ENCODE measurements at places on chromosomes 13 and 19. TPM values are rescaled to one million over a fixed set of nuclear protein-coding genes. Genes with fewer than 3 reads are reported as not detected.

PLVAP gene
- not detected for total RNA-seq

ZNF610 gene
- total RNA-seq: not detected

PRTN3 gene
- total RNA-seq: not detected

TUBB4A gene
- total RNA-seq: not detected

FUT2 gene
- not detected for total RNA-seq

NKG7 gene
- not detected for total RNA-seq

SHISA2 gene
- 1.2 TPM for total RNA-seq

CEACAM21 gene
- total RNA-seq: not detected

LPAR2 gene
- total RNA-seq: 15.5 TPM

KLK10 gene
- not detected for total RNA-seq

ERICH6B gene
- not detected for total RNA-seq

DNA sequence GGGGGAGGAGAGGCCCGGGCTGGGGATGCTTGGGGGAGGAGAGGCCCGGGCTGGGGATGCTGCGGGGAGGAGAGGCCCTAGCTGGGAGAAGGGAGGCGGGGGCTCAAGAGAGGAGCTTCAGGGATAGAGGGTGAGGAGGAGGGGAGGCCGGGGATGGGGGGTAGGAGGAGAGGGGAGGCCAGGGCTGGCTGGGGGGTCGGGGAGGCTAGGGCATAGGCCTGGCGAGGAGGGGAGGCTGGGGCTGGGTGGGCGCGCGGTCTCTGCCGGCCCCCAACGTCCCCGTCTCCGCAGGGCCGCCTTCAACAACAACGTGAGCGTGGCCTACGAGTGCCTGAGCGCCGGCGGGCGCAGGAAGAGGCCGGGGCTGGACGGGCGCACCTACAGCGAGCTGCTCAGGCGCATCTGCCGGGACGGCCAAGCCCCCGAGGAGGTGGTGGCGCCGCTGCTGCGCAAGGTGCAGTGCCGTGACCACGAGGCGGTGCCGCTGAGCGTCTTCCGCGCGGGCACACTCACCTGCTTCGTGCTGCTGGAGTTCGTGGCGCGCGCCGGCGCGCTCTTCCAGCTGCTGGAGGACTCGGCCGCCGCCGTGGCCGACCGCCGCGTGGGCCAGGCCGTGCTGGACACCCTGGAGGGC, 11.4 kb downstream of the TPGS1 start:
- H3K36me3 ChIP-seq: peaks cover 7% of the 10 kb centered on the region
- H3K4me1 ChIP-seq: no peaks in the 10 kb centered on the region
- no peak overlapping the region for H3K4me3 ChIP-seq
- no peaks in the 10 kb centered on the region for H3K27me3 ChIP-seq
- no peak for DNase-seq
- no peak overlapping the region for H3K27ac ChIP-seq

- no peak overlapping the region for H3K27ac ChIP-seq
- H3K4me3 ChIP-seq: no peak overlapping the region
- H3K4me1 ChIP-seq: peaks cover 4% of the 10 kb centered on the region
- no peak for DNase-seq
- peaks cover 3% of the 10 kb centered on the region for H3K27me3 ChIP-seq
These were observed 8.8 kb downstream of the PALM3 start for GRCh38 chr19:14053032-14053431.

- no peaks in the 10 kb centered on the region for H3K4me1 ChIP-seq
- no peak overlapping the region for H3K27ac ChIP-seq
- no peak overlapping the region for H3K4me3 ChIP-seq
- no peak for DNase-seq
- no peaks in the 10 kb centered on the region for H3K27me3 ChIP-seq
These were observed 238.1 kb downstream of the OLFM4 start for GRCh38 chr13:53266757-53267156.

DNA sequence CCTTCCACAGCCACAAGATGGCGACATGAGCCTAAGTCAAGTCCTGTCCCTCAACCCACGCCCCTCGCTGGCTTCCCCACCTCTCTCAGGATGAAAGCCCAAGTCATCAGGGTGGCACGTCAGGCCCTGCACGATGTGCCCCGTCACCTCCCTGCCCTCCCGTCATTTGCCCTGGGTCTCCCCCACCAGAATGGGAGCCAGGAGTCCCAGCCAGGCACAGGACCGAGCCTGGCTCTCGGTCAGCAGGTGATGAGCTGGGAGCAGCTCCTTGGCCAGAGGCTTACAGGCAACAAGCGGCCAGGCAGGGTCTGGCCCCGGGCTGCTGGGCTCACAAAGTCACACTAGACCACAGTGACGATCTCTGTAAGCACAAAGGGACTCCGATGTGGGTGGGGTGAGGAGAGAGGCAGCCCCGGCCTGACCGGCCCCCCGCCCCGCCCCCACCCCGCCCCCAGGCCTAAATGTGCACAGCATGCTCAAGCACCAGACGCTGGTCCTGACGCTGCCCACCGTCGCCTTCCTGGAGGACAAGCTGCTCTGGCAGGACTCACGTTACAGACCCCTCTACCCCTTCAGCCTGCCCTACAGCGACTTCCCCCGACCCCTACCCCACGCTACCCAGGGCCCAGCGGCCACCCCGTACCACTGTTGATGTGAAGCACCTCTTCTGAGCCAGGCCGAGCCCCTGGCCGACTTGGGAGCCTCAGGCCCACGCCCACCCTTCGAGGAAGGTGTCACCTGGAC, 7.3 kb downstream of the MRPL4 start:
- H3K4me1 ChIP-seq: no peaks in the 10 kb centered on the region
- H3K4me3 ChIP-seq: no peak overlapping the region
- H3K36me3 ChIP-seq: peaks cover 43% of the 10 kb centered on the region
- no peak overlapping the region for H3K27ac ChIP-seq

- no peaks in the 10 kb centered on the region for H3K4me1 ChIP-seq
- peak; percentile 81 for DNase-seq
- no peak overlapping the region for H3K4me3 ChIP-seq
- H3K27ac ChIP-seq: no peak overlapping the region
These were observed 221.8 kb downstream of the OLFM4 start for GRCh38 chr13:53250272-53250875.

DNA sequence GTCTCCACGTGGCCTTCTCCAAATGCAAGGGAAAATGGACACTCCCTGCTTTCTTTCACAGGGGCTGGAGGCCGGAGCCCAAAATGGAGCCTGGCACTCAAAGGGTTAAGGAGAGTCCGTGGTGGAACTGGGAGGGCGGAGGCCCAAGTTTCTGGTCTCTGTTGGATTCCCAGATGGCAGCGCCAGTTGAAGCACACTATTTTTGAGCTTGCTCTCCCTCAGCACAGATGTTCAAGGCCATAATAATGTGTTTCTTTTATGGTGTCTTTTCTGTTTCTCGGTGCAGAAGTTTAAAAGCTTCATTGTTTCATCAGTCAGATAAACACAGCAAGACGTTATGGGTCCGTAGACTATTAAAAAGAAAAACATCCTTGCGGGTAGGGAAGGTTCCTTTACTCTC, 67.6 kb downstream of the TNFRSF19 start:
- H3K4me1 ChIP-seq: no peaks in the 10 kb centered on the region
- DNase-seq: no peak
- no peaks in the 10 kb centered on the region for H3K36me3 ChIP-seq

- peaks cover 9% of the 10 kb centered on the region for H3K4me1 ChIP-seq
- H3K4me3 ChIP-seq: peak overlapping the region; percentile 63
- H3K36me3 ChIP-seq: peaks cover 5% of the 10 kb centered on the region
- H3K27me3 ChIP-seq: peaks cover 5% of the 10 kb centered on the region
- DNase-seq: no peak
- H3K27ac ChIP-seq: peak overlapping the region; percentile 22
These were observed 6.4 kb upstream of the PROZ start for GRCh38 chr13:113151745-113152690.

DNA sequence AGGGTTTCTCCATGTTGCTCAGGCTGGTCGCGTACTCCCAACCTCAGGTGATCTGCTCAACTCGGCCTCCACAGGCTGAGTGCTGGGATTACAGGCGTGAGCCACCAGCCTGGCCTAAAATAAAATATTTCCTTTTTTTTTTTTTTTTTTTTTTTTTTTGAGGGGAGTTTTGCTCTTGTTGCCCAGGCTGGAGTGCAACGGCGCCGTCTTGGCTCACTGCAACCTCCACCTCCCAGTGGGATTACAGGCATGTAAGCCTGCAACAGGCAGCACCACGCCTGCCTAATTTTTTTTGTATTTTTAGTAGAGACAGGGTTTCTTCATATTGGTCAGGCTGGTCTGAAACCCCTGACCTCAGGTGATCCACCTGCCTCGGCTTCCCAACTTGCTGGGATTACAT, 4.9 kb downstream of the ZNF506 start:
- H3K4me3 ChIP-seq: no peak overlapping the region
- DNase-seq: no peak
- no peaks in the 10 kb centered on the region for H3K4me1 ChIP-seq
- H3K36me3 ChIP-seq: no peaks in the 10 kb centered on the region
- no peak overlapping the region for H3K27ac ChIP-seq
- H3K27me3 ChIP-seq: no peaks in the 10 kb centered on the region

GRCh38 chr13:78971355-78972025, 312.5 kb upstream of the OBI1 start:
- no peaks in the 10 kb centered on the region for H3K4me1 ChIP-seq
- H3K36me3 ChIP-seq: no peaks in the 10 kb centered on the region
- H3K27me3 ChIP-seq: peaks cover 45% of the 10 kb centered on the region
- no peak for DNase-seq
- H3K4me3 ChIP-seq: no peak overlapping the region

DNA sequence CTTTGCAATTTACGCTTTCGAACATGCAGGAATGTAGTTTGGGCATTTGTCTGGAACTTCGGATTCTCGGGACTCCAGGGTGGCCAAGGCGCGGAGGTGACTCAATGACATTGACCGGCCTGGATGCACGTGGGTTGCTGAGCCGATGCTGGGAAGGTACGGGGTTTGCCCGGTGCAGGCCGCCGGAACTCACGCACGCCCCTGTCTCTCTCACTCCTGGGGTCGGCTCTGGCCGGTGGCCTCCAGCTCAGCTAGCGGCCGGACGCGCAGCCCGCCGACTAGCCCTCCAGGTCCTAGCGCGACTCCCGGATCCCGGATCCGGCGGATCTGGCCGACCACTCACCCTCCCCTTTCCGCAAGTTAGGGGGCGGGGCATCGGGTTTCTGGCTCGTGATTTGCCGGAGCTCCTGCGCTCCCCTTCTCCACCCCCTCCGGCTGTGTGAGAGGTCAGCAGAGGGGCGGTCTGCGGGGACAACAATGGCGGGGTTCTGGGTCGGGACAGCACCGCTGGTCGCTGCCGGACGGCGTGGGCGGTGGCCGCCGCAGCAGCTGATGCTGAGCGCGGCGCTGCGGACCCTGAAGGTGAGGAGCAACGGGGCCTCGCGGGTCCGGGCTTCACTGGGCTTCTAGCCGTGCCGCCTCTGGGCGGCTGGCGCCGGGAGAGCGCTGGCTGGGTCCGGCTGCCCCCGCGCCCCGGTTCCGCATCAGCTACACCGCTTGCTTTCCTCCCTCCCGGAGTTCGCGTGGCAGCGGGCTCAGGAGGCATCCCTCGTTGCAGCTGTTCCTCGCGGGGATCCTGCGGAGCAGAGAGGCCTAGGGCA, at the start of gene PCCA:
Gene PCCA, plus strand, starts transcription at position 450 of the 821 bp plus-strand sequence. Its CDS starts 28 bp downstream, at position 478.
- H3K4me1 ChIP-seq: peaks cover 26% of the 10 kb centered on the region
- H3K27me3 ChIP-seq: no peaks in the 10 kb centered on the region
- peak within 1 kb of the TSS; percentile 69 for H3K27ac ChIP-seq
- H3K4me3 ChIP-seq: peak within 1 kb of the TSS; percentile 84
- peak; percentile 95 for DNase-seq

- peak overlapping the region; percentile 93 for H3K4me3 ChIP-seq
- DNase-seq: peak; percentile 41
- peaks cover 7% of the 10 kb centered on the region for H3K4me1 ChIP-seq
- H3K27me3 ChIP-seq: no peaks in the 10 kb centered on the region
- H3K27ac ChIP-seq: peak overlapping the region; percentile 98
- H3K36me3 ChIP-seq: peaks cover 43% of the 10 kb centered on the region
These were observed 760 bp downstream of the ZNF91 start for GRCh38 chr19:23394511-23394910.

DNA sequence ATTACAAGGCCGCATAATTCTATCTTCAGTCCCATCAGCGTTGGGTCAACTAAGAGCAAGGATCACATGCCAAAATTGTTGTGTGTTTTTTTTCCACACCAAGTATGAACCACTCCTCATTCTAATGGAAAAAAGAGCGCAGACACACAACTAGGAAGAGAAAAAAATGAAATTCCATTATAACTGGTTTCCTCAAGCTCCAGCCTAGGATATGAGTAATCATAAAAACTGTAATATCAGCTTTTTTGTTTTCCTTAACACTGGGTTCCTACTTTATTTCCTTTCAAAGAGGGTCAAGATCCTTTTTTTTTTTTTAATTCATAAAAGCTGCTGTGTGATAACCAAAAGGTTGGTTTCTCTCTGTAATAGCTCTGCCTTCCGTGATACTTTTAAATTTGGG, 19.4 kb downstream of the TSHZ3 start:
- H3K27me3 ChIP-seq: no peaks in the 10 kb centered on the region
- no peak overlapping the region for H3K4me3 ChIP-seq
- no peak overlapping the region for H3K27ac ChIP-seq
- H3K4me1 ChIP-seq: no peaks in the 10 kb centered on the region
- no peak for DNase-seq

DNA sequence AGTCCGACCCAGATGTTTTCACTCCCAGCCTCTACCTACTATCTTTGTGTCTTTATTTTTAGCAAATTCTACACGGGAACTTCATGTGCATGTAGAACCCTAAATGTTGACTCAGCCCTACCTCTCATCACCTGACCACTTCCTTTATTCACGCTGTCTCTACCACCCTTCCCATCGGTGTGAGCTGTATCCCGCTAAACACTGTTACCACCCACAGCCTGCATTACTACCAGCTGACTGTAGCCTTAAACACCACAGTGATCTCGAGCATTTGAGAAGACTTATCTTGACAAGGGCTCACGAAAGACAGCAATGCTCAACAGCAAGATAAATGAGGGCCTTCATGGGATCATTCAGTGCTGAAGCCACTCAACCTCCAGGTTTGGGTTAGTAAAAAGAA, 15.1 kb downstream of the NCR1 start:
- H3K27ac ChIP-seq: no peak overlapping the region
- H3K4me1 ChIP-seq: no peaks in the 10 kb centered on the region
- peaks cover 7% of the 10 kb centered on the region for H3K36me3 ChIP-seq
- DNase-seq: no peak
- H3K4me3 ChIP-seq: no peak overlapping the region

DNA sequence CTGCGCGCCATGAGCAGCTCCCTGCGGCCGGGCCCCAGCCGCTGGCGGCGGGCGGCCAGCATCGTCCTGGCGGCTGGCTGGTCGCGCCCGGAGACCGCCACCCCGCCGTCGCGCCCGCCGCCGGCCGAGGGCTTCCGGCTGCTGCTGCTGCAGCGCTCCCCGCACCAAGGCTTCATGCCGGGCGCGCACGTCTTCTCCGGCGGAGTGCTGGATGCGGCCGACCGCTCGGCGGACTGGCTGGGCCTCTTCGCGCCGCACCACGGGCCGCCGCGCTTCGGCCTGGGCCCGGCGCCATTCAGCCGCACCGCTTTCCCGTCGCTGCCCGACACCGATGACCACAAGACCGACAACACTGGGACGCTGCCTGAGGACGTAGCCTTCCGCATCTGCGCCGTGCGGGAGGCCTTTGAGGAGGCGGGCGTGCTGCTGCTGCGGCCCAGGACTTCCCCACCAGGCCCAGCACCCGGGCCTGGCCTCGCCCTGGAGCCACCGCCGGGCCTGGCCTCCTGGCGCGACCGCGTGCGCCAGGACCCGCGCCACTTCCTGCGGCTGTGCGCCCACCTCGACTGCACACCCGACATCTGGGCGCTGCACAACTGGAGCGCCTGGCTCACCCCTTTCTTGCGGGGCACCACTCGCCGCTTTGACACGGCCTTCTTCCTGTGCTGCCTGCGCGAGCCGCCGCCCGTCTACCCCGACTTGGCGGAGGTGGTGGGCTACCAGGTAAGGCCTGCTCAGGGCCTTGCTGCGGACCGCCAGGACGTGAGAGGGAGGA, 518 bp downstream of the NUDT19 start:
- H3K4me1 ChIP-seq: peaks cover 37% of the 10 kb centered on the region
- peak; percentile 67 for DNase-seq
- peak overlapping the region; percentile 96 for H3K27ac ChIP-seq
- H3K4me3 ChIP-seq: peak overlapping the region; percentile 79

Measured in MCF 10A (cell line).